ENCODE measurements at places on chromosomes 5 and 9. TPM values are rescaled to one million over a fixed set of nuclear protein-coding genes. Genes with fewer than 3 reads are reported as not detected.

DNA sequence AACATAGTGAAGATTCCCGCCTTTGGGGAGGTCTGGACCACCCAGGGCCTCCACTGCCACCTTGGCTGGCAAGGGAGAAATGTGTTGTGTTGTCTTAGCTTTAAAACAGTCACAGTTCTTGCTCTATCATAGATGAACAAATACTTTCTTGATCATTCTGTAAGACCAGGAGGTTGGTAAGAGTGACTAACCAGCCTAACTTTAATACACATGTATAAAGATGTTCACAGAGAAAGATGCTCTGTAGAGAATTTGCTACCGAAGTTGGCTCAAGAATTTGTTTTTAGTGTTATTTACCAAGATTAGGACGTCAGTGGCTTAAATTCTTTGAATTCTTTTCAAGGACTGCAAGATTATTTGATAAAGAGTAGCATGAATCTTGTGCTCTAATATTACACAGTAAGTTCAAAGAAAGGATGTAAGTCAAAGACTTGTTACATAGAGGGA lies 28.4 kb downstream of the GLRX start:
- no peak for DNase-seq

GRCh38 chr5:16791036-16791705 lies 144.9 kb downstream of the MYO10 start:
- peak; percentile 28 for DNase-seq

- DNase-seq = no peak
Observed at GRCh38 chr9:129172816-129173215, 5.2 kb downstream of the IER5L start.

DNA sequence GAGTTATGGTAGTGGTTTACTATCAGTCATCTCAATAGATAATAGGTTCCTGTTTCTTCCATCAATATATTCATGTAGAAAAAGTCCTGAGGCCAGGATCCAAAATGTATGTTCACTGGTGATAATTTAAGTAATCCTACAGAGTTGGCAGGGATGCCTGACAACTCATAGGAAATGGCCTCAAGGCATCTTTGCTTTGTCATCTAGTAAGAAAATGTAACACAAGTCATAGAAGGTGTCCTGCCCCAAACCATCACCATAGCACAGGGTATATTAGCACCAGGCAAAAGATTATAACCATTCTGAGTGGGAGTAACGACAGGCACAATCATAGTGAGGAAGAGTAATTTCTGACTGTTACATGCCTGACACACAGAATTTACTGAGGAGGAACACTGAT lies 257.0 kb downstream of the TMEM167A start:
- DNase-seq = no peak

- no peak for DNase-seq
Observed at GRCh38 chr9:37455884-37456647, 9.2 kb downstream of the ZBTB5 start.

DNA sequence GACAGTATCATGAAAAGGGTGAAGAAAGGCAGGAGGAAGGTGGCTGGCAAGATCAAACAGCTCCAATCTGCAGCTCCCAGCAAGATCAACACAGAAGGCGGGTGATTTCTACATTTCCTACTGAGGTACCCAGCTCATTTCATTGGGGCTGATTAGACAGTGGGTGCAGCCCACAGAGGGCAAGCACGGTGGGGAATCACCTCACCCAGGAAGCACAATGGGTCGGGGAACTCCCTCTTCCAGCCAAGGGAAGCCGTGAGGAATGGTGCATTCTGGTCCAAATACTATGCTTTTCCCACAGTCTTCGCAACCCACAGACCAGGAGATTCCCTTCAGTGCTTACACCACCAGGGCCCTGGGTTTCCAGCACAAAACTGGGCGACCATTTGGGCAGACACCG lies 66.8 kb downstream of the CAMSAP1 start:
- DNase-seq = no peak

DNA sequence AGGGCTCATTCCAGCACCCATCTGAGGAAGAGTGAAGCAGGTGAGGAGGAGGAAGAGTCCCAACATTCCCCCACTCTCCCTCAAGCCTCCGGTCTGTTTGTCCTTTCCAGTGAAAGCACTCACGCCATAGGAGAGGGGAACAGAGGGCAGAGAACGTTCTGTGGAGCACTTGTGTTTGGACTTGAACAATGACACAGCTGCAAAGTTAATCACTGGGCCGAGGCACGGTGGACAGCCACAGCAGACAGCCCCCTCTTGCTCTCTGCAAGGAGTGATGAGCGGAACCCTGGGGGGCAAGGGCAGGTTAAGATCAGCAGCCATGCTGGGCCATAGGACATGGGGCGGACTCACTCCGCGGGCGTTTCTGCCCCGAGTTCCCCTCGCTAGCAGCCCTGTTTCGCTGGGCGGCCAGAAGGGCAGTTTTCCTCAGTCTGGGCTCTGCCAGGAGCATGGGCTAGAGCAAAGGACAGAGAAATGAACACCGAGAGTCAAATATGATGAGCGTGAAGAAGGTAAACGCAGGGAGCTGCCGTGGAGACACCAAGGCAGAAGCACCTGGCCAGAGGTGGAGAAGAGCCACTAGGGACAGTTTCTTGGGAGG lies 185.7 kb downstream of the GAPVD1 start:
- DNase-seq = no peak

DNA sequence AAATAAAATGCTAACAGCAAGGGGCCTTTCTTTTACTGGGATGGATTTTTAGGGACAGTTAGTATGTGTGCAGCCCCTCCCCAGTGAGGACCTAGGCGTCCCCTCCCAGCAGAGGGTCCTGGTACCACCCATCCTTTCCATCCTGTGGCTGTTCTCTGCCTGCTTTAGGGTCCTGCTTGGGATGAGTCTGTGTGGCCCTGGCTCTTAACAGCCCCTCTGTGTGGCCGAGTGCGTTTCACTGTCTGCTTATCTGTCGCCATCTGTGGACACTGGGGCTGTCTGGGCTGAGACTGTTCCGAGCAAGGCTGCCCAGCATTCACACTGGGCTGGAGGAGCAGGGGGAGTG lies 17.0 kb downstream of the WNK2 start:
- no peak for DNase-seq

The PDE8B gene
- 15.8 TPM for total RNA-seq

DNA sequence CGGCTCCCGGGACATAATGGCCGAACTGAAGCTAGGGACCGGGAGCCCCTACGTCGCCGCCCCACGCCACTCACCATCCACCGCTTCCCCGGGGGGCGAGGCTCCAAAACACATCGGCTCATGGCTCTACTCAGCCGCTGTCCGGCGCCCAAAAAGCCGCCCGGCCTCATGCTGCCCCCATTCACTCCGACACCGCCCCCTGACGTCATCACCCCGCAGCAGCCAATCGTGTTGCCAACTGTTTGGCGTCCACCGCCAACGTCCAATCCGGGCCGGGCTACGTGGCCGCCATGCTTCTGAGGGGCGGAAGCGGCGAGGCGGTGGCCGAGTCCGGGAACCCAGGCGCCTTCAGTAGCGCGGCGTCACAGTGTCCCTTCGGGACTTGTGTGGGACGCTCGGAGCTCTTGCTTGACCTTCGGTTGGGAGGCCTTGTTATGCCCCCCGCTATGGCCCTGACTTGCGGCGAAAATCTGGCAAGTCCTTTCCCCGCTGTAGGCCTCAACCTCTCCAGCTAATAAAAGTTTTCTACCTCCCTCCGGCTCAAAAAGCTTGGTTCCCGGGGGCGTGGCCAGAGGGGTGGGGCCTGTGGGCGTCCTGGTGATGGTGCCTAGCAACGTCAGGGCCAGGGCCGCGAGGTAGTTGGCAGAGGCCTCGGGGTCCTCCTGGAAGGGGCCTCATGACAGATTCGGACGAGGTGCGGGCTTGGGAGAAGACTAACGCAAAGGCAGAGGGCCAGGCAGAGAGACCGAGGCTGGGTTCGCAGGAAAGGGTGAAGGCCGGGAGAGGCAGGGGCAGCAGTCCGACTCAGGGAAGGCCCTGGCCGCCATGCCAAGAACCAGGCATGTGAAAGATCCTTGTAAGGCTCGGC lies at the start of the genes PTRH1 and TTC16:
Gene PTRH1 (minus strand): TSS at position 194 of the 868 bp plus-strand sequence. CDS start 24 bp downstream, at position 170.
Gene TTC16 (plus strand): TSS at position 610 of the 868 bp plus-strand sequence. CDS start 67 bp downstream, at position 677.
- DNase-seq = peak; percentile 97

GRCh38 chr5:136526791-136527190 lies 161.4 kb upstream of the TRPC7 start:
- no peak for DNase-seq

The ROR2 gene
- total RNA-seq = 5.4 TPM

The NHP2 gene
- 63.9 TPM for total RNA-seq

DNA sequence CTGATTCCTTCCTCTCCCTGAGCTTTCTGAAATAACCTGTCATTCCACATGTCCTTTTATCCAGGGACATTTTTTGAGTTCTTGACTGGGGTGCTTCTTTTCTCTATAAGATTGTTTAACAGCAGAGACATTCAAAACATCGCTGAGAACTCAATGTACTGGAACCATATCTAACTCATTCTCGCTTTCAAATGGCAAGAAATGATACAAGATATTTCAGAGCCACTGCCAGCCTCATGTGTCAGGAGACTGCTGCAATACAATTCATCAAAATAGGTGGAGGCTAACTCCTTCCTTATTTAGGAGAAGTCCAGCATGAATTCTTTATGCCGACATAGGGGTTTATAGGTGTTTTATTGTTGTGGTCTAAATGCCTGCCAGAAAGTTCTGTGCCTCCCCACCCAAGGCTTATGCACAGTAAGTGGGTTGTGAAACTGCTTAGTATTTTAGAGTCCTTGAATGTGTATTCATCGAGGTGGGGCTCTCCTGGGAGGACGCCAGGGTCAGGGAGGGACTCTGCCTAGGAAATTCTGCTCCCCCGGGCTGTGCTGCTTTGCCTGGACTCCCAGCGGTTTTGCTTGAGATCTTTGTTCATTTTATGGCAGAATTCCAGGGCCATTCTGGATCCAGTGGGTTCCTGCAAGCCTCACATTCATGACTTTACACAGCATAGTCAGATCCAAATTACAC lies 53.9 kb downstream of the ZNF474 start:
- DNase-seq = peak; percentile 58

DNA sequence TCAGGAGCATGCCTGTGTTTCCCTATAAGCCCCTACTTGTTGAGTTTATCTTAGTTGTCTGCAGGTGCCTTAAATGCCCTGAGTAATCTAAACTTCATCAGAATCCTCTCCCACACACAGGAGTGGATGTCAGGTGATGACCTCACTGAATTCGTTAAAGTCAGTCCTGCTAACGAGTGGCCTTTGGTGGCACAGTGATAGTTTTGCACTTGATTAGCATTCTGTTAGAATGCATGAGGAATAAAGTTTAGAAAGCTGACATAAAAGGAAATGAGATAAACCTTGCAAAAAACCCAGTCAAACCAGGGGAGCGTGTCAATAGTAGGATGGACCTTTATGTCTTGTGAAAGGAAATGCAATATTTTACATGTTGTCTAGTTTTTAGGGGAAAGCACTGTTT lies 4.5 kb downstream of the TRIM32 start:
- DNase-seq = no peak

- no peak for DNase-seq
Observed at GRCh38 chr9:127107171-127107928, 15.1 kb downstream of the ANGPTL2 start.

All from body of pancreas (tissue), 4 donors.